ENCODE measurements at places on chromosomes 4 and X.

- DNase-seq: no peak
Observed at GRCh38 chr4:83599183-83599582, 63.3 kb downstream of the GPAT3 start.

GRCh38 chrX:151384807-151385206 lies 12.2 kb upstream of the VMA21 start:
- no peak for DNase-seq

DNA sequence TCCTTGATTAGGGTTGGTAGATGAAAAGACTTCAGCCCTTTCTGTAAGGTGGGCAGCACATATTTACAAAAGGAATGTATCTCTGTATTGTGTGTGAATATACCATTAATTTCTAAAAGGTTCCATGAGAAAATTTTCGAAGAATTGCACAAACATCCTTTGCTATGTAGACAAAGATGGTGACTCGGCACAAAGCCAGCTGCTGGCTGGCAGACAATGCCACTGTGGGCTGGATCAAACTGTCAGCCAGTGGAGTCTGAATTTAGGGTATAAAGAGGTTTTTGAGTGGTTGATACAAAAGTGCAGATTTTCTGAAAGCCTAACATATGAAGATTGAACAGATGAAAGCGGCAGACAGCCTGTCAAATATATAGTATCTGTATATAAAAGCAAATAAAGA lies 5.6 kb upstream of the TXK start:
- no peak for DNase-seq

DNA sequence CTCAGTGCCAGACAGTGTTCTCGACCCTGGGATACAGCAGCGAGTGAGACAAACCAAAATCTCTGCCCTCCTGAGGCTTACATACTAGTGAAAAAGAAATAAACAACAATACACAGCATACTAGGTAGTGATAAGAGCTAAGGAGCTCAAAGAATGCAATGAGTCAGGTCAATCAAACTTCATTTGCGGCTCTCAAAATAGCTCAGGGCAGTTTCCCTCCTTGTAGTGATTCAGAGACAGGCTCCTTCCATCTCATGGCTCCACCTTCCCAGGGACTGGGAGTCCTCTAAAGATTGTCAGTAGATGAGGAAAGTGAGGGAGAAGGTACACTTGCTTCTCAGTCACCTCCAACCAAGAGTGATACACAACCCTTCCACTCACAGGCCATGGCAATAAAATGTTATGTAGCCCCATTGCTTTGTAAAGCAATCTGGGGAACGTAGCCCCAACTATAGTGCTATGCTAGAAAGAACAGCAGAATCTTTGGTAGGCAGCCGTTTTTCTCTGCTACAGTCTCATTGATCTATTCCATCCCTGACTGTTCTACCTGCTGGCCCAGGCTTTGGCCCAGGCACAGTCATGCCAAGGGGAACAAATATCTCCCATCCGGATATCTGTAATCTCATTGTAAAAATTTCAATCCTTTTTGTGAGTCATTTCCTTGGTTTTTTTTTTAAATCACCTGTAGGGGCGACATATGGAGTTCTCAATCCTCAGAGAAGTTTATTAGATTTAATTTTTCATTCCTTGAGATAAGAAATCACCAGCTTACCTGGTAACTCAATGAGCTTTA lies 183.1 kb upstream of the S100G start:
- no peak for DNase-seq

GRCh38 chrX:52270453-52271116 lies 85.9 kb downstream of the MAGED4 start:
- no peak for DNase-seq

DNA sequence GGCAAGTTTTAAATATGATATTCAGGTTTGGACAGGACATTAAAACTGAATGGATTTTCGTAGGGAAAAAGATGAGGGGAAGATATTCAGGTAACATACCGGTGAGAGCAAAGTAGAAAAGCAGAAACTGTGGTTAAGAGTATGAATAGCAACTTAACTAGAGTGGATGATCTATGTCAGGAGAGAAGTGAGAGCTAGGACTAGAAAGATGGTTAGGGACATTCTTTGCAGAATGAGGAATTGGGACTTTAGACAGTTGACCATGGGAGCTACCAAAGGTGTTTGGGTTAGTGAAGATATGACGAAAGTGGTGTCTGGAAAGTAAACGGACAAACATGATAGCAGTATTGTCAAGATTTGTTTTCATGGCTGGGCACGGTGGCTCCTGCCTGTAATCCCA lies 45.2 kb downstream of the ANXA5 start:
- no peak for DNase-seq

GRCh38 chrX:124414281-124414680 lies 67.9 kb downstream of the SH2D1A start:
- no peak for DNase-seq

DNA sequence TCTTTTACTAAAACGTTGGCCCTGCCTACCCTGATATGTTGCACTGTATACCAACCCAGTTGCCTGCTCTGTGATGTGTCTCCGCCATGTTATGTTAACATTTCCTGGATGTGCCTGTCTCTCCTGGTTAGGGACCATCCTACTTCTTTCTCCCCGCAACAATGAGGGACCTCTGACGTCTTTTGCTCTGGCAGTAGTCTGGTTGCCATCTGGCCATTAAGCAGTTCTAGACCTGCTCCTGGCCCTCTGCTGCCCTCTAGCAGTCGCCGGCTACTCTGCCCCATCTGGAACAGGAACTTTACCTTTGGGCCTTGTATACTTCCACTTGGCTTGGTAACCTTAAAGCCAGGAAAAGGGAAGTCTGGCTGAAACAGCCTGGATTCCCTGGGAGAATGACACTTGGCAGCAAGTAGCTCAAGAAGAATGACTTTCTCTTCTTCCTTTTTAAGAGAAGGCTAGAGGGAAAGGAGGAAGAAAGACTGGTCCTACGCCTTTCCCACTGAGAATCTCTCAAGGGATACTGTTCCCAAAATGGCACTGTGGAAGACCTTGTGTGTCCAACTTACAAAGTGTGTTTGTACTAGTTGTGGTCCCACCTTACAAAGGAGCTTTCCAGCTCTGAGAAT lies 63.5 kb downstream of the GPC3 start:
- no peak for DNase-seq

GRCh38 chr4:12178614-12179610 lies 750.2 kb upstream of the HS3ST1 start:
- no peak for DNase-seq

DNA sequence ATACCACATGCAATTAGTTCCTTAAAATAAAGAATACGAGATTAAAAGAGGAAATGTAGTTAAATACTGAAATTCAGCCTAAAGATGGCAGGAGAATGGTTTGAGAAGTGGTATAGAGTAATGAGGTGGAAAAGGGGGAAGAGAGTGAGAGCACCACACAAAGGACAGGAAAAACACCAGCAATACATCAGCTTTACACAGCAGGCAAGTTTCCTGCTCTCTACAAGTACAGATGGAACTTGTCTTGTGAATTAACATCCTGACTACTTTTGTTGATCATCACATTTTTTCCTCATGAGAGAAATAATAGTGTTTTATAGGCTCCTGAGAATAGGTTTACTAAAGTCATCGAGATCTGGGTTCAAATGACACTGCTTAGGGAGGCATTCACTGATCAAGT lies 2.9 kb upstream of the UNC5C start:
- no peak for DNase-seq

GRCh38 chrX:127879585-127879984 lies 172.6 kb downstream of the ACTRT1 start:
- DNase-seq: no peak

DNA sequence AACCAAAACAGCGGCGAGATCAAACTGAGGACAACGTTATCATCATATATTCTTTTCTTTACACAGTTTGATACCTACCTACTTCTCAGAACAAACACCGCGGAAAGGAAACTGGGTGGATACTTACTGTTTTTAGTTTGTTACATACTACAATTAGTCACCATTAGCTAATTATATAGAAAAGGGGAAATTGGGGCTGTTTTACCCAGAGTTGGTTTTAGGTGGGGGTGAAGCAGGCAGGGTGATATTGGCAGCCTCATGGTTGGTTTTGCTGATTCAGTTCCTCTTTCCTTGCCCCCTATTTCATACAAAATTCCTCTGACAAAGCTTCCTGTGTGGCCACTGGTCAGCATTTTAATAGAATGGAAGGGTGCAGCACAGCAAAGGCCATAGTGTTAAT lies 77.8 kb downstream of the SORBS2 start:
- no peak for DNase-seq

GRCh38 chr4:151729731-151730559 lies 30.9 kb downstream of the GATB start:
- DNase-seq: no peak

DNA sequence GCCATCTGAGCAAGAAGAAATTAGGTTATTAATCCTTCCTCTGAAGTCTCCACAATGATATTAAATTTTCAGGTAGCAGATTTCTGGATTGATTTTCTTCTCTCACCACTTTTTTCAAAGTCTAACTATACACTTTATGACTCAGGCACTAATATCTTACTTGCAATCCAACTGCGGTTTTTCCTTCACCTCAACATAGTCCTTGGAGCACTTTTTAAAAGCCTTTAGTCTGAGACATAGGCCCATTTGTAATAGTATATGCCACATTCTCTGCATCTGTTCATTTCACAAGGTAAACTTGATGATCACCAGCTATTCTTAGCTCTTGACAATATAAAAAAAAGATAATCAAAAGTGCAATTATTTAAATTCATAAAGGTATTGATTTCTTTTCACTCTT lies 55.9 kb upstream of the EDNRA start:
- no peak for DNase-seq

GRCh38 chr4:33715841-33716395 lies 2528.4 kb downstream of the ARAP2 start:
- no peak for DNase-seq

GRCh38 chrX:103344606-103345005 lies 11.7 kb upstream of the TCEAL9 start:
- no peak for DNase-seq

GRCh38 chr4:166531703-166532102 lies 658.7 kb downstream of the TLL1 start:
- no peak for DNase-seq

DNA sequence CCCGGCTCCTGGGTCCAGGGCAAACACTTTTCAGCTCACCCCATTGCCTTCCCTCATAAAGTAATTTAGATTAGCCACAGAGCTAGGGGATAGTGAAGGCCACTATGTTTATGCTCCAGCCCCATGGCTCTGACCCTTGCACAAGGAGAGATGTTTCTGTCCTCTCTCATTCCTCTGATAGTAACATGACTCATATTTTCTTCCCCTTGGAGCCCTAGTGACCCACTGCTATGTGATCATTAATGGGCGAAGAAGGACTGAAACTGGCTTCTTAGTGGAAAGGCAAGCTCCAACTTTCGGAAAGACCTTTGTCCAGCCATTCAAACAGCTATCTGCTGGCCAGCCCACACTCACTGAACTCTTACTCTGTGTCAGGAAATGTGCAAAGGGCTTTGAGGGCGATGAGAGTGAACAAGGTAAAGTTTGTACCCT lies 12.3 kb downstream of the CLDN2 start:
- no peak for DNase-seq

DNA sequence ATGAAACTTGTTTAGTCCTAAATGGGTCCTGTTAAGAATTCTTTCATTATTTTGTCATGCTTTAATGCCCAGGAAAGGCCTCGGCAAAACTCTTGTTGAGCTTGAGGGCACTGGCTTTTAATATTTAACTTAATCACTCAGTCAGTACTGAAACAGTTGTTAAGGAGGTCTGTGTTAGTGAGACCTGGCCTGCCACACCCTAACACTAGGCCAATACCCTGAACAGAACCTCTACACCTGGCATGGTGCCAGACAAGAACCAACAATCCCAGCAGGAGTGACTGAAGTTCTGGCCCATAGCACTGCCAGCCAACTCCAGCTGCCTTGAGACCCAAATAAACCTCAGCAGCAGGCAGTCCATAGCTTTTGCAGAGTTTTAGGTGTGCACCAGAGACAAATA lies 85.7 kb upstream of the ITM2A start:
- DNase-seq: no peak

DNA sequence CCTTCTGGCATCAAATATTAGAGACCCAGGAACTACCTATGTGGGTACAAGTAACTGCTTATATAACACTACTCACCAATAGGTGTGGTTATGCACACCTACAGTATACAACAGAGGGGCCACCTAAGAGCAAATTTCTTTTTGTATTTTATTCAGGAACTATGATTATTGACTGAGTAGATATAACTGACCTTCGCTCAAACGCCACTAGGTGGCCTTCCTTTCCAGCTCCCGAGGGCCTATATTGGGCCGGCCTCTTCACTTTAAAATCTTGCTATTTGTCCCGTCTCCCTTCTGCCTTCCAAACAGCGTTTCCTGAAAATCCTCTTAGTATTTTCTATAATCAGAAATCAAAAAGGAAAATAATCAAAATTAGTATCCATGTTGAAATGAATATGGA lies 19.9 kb upstream of the PABPC5 start:
- no peak for DNase-seq

- no peak for DNase-seq
Observed at GRCh38 chr4:80058740-80059139, 14.3 kb downstream of the ANTXR2 start.

- DNase-seq: no peak
Observed at GRCh38 chr4:107035819-107036583, at the start of gene DKK2. Gene DKK2, minus strand, starts transcription at chr4:107036313. Its CDS starts 722 bp downstream, at chr4:107035591.

- DNase-seq: no peak
Observed at GRCh38 chrX:153348421-153348820, 14.5 kb downstream of the ZNF275 start.

GRCh38 chr4:104763554-104764222 lies 269.0 kb upstream of the CXXC4 start:
- no peak for DNase-seq

DNA sequence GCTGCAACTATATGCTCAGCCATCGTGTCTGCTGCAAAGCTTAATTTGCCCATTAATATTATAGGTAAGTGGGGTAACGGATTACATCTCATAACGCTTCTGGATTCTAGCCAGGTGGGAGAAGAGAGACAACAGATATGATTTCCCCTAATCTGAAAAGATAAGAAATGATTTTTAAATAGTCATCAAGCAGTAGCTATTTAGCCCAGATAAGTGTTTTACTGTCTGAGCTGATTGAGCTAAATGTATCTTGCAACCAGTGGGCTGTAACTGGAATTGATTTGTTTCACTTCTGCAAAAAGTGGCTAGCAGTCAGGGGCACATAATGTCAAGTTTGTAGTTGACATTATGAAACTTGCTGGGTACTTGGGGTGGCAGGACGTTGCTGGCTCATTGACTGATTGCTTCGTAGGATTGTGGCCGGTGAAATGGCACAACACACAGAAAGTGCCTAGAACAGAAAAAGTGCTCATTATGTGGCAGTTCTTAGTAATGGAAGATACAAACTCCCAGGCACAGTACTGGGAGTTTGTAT lies 18.5 kb downstream of the LAP3 start:
- no peak for DNase-seq

- peak; percentile 5 for DNase-seq
Observed at GRCh38 chrX:108312957-108313356, 125.3 kb downstream of the COL4A6 start.

DNA sequence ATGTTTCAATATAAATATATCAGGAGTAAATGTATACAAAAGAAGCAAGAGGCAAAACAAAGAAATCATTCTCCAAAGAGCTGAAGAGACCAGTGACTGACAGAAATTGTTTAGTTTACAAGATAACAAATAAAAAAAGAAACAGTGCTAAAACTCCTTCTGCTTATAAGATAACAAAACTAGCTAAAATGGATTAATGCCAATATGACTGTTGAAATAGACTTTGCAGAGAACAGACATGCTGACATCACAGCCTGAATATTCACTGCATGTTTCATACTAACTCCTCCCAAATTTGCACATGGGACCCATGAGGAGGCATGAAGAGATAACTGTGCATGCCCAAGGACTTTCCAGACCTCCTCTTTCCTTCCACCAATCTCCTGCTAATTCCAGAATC lies 6.2 kb upstream of the GABRA4 start:
- DNase-seq: no peak
